ENCODE measurements at places on chromosomes 2 and 18.

DNA sequence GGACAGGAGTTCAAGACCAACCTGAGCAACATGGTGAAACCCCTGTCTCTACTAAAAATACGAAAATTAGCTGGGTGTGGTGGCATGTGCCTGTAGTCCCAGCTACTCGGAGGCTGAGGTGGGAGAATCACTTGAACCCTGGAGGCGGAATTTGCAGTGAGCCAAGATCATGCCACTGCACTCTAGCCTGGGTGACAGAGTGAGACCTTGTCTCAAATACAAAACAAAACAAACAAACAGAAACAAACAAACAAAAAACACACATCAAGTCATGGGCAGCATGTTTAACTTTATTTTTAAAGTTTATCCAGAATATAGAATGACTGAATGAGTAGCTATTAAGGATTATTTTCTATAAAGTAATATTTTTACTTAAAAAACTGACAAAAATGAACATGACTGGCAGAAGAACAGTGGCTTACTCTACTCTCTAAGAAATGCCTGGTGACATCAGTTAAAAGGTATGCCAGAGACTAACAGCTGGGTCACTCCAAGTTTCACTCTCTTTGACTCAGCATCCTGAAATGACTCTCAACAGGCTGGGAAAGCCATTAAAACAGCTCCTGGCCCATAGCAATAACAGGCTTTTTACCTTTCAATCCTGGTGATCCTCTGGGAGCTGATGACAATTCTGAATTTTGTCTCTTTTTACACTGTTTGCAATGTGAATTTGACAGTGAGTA is 281.6 kb upstream of the STON1 start:
- no peak for DNase-seq

DNA sequence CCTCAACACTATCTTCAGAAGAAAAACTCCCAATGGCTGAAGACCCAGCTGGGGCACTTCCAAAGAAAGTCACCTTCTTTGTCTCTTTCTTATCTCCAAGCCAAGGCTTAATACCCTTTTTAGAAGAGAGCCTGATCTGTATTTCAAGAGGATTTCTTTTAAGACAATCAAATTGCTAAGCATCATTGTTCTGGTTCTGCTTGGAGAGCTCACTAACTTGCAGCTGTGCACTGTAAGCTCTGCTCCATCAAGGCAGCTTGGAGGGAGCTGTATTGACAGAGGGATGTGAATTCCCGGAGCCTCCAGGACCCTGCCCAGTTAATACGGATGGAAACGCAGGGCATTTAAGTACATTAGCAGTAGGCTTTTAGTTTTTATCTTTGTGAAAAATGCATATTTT is 253.1 kb downstream of the TDRD15 start:
- DNase-seq, result no peak

- no peak for DNase-seq
Measured at GRCh38 chr2:176852667-176853066, 359.9 kb upstream of the HNRNPA3 start.

- no peak for DNase-seq
Measured at GRCh38 chr2:213104903-213105202, 46.6 kb downstream of the IKZF2 start.

DNA sequence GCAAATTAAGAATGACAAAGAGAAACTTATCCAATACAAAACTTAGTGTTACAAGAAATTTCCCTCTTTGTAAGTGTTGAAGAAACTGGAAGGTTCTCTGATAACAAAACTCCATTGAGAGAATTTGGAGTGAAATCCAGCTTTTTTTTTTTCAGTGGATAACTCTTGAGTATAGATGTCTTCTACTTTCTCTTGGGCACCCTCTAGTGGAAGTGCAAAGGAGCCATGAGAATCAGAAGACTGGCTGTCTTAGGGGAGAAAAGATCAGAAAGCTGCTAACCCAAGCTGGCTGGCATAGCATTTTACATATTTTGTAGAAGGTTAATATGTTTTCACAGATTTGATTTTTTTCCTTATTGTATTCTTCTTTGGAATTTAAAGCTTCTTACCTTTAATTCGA is 138.8 kb upstream of the SATB2 start:
- DNase-seq, result no peak

- no peak for DNase-seq
Measured at GRCh38 chr2:238290091-238290509, 1.7 kb upstream of the PER2 start.

GRCh38 chr2:150555611-150556356 is 68.3 kb upstream of the RND3 start:
- peak; percentile 12 for DNase-seq

DNA sequence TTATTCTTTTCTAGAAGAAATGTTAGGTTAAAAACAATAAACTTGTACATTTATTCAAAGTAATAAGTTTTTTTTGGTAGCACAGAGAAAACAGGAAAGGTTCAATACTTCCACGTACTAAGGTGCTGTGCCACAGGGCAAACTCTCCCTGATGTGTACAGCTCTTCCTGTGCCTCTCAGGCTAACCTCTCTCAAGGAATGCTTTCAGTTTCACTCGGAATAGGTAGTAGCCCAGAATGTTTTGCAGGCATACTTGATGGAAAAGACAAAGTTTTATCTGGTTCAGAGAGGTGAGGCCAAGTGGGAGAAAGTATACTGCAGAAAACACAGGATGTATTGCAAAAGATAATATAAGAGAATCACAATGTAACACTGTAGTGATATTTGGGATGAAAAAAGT is 171.0 kb upstream of the ZFP36L2 start:
- DNase-seq, result no peak

GRCh38 chr18:63132819-63133200 is 186.8 kb downstream of the BCL2 start:
- DNase-seq, result no peak

DNA sequence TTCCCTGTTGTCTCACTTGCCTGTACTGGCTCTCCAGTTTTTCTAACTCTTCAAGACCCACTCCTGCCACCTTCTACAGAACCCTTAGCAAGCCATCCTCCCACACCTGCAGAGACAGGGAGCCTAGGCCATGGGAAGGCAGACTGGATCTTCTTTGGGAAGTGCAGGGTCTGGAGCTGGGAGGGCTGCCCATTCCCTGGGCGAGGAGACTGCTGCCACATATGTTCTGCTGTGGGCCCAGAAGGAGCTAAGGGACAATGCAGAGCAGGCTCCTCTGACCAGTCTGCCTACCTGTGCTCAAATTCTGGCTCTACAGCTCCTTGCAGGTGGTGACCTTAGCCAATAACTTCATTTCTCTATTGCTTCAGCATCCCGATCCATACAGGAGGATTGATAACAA is 152.1 kb upstream of the CELF4 start:
- no peak for DNase-seq

DNA sequence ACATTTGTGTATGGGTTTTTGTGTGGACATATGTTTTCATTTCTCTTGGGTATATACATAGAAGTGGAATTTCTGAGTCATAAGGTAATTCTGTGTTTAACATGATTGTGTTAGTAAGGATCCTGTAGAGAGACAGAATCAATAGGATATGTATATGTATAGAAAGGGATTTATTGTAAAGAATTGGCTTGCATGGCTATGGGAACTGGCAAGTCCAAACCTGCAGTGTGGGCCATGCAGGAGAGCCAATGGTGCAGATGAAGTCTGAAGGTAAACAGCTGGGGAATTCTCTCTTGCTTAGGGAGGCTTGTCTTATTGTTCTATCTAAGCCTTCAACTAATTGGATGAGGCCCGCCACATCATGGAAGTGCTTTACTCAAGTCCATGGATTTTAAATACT is 39.2 kb upstream of the IL1R2 start:
- DNase-seq, result no peak

DNA sequence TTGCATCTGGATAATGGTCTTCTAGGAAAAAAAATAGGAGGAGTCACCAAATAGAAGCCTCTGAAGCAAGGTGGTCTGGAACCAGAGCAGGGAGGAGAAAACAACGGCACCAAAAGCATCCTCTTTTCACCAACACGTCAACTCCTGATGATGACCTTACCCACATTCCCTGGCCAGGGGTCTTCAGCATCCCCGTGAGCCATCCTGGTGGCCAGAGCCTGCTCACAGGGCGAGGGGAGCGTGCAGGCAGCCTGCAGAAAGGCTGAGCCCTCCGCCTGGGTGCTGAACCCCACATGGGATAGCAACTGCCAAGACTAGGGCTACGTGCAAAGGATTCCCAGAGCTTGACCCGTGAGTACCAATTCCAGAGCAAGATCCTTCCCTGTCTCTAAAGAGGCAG is 191.0 kb downstream of the NDUFA10 start:
- DNase-seq, result no peak

DNA sequence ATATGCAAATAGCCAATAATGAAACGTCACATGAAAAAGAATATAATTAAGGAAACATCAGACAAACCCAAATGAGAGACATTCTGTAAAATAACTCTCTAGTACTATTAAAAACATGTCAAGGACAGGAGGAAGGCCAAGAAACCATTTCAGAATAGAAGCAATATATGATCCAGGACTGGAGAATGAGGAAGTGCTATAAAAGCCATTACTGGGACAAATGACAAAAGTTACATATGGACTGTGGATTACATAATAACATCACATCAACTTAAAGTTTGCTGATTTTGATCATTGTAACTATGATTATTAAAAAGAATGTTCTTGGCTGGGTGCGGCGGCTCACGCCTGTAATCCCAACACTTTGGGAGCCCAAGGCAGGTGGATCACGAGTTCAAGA is 81.3 kb downstream of the CRACDL start:
- DNase-seq, result no peak

GRCh38 chr2:70002241-70002899 is 40.9 kb upstream of the ASPRV1 start:
- DNase-seq, result no peak

GRCh38 chr18:22189449-22190166 is 20.2 kb downstream of the GATA6 start:
- no peak for DNase-seq

GRCh38 chr18:74896390-74896991 is 298.8 kb downstream of the ZNF407 start:
- peak; percentile 7 for DNase-seq

DNA sequence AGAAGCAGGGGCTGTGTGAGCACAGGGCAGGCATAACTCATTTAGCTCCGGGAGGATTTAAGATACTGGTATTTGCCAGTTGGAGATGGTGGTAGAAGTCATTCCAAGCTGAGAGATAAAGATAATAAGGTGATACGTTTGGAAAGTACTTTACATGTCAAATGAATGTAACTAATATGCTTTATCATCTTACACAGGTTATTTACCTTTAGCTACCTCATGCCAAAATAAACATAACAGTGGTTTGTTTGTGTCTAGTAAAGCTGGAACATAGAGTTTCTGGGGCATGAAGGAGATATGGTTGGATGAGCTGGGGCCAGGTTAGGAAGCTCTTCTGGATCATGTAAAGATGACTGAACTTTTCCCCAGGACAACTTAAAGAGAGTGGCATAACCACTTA is 126.9 kb upstream of the PIK3C3 start:
- DNase-seq, result no peak

- DNase-seq, result no peak
Measured at GRCh38 chr2:67948506-67948905, 114.3 kb downstream of the C1D start.

DNA sequence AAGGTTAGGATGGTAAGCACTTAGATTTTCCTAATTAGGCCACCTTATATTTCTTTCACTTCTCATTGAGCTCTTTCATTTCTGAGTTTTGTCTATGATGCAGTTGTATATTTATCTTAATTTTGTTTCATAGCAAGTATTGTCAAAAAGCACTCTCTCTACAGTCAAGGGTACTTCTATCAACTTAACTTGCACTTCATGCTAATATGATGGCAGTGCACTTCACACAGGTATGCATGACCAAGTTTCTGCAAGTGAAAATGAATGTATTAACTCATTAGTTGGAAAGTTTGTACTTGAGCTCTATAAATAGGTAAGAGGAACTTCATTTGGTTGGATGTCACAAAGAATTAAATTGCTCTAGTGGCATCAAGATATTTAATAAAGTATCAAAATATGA is 51.5 kb upstream of the CDH19 start:
- no peak for DNase-seq

DNA sequence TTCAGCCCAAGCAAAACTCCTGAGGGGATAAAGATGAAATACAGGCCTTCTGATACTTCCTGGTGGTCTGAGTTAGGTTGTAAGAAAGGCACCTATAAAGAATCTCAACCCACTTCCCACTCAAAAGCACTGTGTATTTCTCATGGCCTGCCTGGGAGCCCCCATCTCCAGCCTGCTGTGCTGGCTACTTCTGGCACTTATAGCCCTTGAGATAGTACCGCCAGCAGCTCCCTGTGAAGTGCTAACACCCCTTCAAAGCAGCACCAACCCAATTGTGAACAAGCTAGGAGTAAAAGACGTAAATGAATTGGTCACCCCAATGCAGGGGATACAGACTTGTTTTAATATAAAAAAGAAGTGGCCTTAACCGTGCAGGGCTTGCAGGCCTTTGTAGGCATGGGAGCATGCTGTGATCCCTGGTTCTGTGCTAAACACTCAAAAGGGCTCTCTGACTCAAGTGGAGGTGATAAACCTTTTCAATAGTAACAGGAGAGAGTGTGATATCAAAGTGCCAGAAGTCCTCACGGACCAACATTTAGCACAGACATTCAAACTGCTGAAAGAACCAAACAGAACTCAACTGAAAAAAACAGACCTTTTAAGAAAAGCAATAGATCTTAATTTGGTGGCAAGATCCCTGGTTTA is 80.8 kb downstream of the RTN4 start:
- DNase-seq, result no peak

DNA sequence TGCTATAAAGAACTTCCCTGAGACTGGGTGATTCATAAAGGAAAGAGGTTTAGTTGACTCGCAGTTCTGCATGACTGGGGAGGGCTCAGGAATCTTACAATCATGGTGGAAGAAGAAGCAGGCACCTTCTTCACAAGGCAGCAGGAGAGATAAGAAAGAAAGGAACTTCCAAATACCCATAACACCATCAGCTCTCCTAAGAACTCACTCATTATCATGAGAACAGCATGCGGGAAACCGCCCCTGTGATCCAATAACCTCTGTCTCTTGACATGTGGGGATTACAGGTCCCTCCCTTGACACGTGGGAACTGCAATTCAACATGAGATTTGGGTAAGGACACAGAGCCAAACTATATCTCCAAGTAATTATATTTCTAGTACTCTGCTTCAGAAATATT is 163.8 kb upstream of the CDH20 start:
- no peak for DNase-seq

- no peak for DNase-seq
Measured at GRCh38 chr18:26617151-26617554, 68.8 kb upstream of the KCTD1 start.

- DNase-seq, result no peak
Measured at GRCh38 chr2:42618972-42619371, 50.5 kb downstream of the MTA3 start.

- no peak for DNase-seq
Measured at GRCh38 chr2:18046558-18047212, 168.2 kb downstream of the KCNS3 start.

DNA sequence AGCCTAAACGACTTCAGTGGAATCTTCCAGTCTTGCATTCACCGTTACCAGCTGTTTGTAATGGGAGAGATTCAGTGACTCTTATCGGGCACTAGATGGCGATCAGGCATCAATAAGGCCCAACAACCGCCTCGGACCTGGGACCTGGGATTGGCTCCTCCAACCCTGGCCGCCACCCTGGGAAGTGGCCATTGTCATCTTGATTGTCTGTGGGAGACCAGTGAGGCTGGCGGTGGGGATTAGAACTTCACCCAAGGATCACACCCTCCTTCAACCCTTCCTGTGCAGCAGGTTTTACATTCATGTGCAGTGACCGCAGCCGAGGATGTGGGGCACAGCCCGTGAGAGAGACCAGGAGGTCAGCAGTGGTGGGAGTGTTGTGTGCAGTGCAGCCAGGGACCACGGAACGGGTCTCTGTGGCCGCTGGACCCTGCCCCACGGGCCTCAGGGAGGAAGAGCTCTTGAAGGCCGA is 85.3 kb downstream of the SPP2 start:
- no peak for DNase-seq

All from right renal cortex interstitium (tissue), 3 donors.